ENCODE measurements at places on chromosomes 7 and 10.

DNA sequence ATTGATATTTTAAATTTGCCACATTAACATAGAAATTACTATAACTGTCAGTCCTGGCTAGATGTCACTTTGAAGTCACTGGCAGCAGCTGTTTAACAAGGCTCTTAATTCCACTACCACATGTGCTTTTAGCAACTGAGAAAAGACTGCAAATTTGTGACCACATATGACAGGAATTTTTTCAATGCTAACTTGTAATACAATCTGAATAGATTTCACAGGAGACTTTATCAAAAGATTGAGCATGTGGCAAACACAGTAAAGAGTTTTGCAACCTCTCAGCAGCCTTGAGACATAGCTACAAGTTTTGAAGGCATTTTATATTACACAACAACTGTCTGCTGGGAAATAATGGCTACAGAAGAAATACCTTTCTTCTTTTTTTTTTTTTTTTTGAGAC lies 73.0 kb downstream of the MICU1 start:
- no peaks in the 10 kb centered on the region for H3K4me1 ChIP-seq
- no peak overlapping the region for H3K4me3 ChIP-seq
- no peaks in the 10 kb centered on the region for H3K27me3 ChIP-seq

- H3K4me3 ChIP-seq, result no peak overlapping the region
- H3K4me1 ChIP-seq, result no peaks in the 10 kb centered on the region
- no peak for DNase-seq
Measured at GRCh38 chr7:95578299-95578855, 17.9 kb downstream of the PDK4 start.

DNA sequence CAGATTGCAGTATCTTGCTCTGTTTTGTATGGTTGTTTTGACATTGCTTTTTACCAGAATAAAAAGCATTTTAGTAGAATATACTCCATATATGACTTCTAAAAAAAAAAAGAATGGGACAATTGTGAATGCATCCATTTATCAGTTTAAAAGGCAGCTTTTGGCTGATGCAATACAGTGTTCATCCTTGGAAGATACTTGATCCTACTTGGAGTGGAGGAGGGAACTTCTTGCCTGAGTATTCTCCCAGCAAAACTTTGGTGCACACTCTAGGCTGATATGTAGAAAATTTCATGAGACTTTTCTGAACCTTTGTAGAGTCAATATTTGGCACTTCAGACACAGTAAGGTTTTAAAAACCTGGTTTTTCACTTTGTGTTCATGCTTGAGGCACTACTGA lies 40.2 kb downstream of the WDR11 start:
- H3K4me3 ChIP-seq, result no peak overlapping the region
- DNase-seq, result no peak
- H3K36me3 ChIP-seq, result peaks cover 44% of the 10 kb centered on the region
- no peak overlapping the region for H3K27ac ChIP-seq
- no peaks in the 10 kb centered on the region for H3K4me1 ChIP-seq
- H3K27me3 ChIP-seq, result no peaks in the 10 kb centered on the region

DNA sequence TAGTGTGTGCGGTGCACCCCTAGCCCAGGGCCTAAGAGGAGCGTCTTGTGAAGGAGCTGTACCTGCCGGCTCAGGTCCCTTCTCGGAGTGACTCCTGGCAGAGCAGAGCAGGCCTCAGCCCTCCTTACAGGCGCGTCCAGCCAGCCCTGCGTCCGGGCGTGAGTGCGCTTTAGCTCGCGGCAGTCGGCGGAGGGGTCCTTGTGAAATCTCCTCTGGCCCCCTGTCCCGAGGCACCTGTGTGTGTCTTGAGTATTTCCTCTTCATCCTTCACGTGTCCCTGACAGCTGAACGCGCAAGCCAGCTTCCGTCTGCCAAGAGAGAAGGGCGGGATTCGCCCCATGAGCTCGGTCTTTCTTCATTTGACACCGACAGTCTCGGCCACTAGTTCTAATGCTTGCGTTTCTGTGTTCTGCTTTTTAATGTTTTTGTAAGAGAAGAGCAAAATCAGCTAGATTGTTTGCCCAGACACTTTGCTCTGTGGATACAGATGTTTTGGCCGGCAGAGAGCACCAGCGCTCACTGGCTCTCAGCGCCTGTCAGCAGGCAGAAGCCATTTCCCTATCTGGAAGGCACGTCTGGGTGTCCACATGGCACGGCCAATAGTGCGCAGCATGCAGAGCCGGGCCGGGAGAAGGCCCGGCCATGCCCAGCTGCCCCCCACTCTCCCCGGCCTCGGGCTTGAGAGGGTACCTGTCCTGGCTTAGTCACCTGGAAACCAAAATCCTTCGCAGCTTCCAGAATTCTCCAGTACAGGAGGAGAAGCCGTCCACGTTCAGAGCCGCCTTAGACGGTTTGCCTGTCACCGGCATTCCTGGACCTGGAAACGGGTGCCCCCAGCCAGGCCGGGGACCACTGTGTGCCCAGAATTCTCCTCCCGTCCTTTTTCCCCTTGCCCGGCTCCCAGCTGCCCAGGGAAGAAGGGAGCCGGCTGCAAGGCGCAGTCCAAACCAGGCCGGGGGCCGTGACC lies 7.0 kb downstream of the GET4 start:
- peaks cover 27% of the 10 kb centered on the region for H3K36me3 ChIP-seq
- no peaks in the 10 kb centered on the region for H3K4me1 ChIP-seq
- H3K27ac ChIP-seq, result no peak overlapping the region

DNA sequence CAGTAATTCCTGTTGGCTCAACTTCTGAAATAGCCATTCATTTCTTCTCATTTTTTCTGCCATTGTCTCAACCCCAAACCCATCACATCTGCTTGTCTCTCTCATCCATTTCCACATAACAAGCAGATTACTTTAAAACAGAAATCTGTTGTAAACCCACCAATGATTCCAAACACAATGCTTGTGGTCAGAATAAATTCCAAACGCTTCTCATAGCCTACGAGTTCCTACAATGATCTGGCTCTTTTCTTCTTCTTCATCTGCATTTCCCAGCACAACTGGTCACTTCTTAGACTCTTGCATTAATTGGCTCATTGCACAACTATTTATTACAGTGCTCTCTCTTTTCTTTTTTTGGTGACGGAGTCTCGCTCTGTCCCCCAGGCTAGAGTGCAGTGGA lies 364.1 kb downstream of the GATA3 start:
- H3K27ac ChIP-seq, result no peak overlapping the region
- no peaks in the 10 kb centered on the region for H3K4me1 ChIP-seq
- no peaks in the 10 kb centered on the region for H3K36me3 ChIP-seq

- H3K36me3 ChIP-seq, result no peaks in the 10 kb centered on the region
- H3K4me3 ChIP-seq, result no peak overlapping the region
- H3K4me1 ChIP-seq, result no peaks in the 10 kb centered on the region
- no peaks in the 10 kb centered on the region for H3K27me3 ChIP-seq
Measured at GRCh38 chr10:26407406-26407969, 30.7 kb upstream of the APBB1IP start.

DNA sequence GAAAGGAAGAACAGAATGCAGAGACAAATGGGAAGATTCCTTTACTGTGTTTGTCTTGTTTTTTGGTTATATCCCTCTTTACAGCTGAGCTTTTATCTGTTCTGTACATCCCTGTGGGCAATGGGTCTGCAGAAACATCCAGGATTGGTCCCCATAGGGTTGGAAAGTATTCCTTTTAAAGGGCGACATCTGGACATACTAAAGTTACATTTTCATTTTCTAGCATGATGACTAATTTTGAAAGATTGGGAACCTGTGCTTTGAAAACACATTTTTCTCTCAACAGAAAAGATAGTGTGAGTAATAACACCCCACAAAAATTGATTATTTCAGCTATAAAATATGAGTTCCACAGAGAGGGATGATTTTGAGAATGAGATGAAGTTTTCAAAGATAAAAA lies 435.8 kb downstream of the GPAM start:
- H3K27ac ChIP-seq, result no peak overlapping the region
- H3K36me3 ChIP-seq, result no peaks in the 10 kb centered on the region
- H3K27me3 ChIP-seq, result no peaks in the 10 kb centered on the region
- H3K4me3 ChIP-seq, result no peak overlapping the region
- no peak for DNase-seq

DNA sequence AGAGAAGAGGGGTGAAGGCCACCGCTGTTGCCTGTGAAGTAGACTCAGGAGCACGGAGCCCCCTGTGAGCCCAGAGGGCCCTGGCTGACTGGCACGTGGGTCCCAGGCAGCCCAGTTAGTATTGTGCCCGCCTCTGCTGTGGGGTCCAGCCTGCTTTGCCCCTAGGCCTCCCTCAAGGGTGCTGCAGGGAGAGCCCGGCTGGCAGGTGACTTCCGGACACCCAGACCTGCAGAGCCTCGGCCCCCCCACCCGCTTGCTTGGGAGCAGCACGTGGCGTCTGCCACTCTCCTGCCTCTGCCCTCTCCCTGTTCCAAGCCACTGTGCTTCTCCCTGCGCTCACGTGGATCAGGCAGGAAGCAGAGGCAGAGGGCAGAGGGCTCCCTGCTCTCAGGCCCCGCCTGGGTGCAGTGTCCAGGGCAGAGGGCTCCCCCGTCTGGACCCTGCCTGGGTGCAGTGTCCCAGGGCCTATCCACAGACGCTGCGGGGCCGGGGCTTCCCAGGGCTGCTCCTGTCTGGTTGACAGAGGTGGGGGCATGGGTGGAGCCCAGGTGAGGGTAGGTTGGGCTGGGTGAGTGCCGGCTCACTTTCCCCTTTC lies 88.4 kb downstream of the DNAJB6 start:
- no peak for DNase-seq
- H3K27me3 ChIP-seq, result no peaks in the 10 kb centered on the region
- H3K4me1 ChIP-seq, result no peaks in the 10 kb centered on the region
- no peaks in the 10 kb centered on the region for H3K36me3 ChIP-seq

DNA sequence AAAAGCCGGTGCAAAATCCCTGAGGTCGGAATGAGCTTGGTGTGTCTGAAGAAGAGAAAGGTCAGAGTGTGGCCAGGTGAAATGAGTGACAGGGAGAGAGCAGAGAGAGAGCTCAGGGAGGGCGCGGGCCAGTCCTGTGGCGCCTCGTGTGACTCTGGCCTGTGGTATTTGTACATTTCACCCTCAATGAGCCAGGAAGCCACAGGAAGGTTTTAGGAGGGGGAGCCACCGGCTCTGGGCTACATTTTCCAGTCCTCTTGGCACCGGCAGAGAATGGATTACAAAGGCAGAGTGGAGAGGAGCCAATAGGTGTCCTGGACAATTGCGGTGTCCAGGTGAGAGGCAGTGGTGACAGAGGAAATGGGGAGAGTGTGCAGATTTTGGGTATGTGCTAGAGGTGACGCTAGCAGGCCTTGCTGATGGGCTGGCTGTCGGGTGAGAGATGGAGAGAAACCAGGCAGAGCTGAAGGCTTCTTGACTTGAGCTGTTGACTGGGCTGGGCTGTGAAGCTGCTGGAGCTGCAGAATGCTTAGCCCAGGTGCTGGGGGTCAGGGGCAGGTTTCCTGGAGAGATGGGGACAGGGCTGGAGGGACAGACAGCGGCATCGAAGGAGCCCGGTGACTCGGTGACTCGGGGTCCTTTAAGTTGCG lies 38.1 kb downstream of the COL13A1 start:
- no peaks in the 10 kb centered on the region for H3K4me1 ChIP-seq
- H3K27me3 ChIP-seq, result no peaks in the 10 kb centered on the region

- peaks cover 20% of the 10 kb centered on the region for H3K4me1 ChIP-seq
- no peak for DNase-seq
- no peaks in the 10 kb centered on the region for H3K36me3 ChIP-seq
- peak overlapping the region; percentile 46 for H3K4me3 ChIP-seq
Measured at GRCh38 chr7:100894860-100895700, 608 bp downstream of the ACHE start.

DNA sequence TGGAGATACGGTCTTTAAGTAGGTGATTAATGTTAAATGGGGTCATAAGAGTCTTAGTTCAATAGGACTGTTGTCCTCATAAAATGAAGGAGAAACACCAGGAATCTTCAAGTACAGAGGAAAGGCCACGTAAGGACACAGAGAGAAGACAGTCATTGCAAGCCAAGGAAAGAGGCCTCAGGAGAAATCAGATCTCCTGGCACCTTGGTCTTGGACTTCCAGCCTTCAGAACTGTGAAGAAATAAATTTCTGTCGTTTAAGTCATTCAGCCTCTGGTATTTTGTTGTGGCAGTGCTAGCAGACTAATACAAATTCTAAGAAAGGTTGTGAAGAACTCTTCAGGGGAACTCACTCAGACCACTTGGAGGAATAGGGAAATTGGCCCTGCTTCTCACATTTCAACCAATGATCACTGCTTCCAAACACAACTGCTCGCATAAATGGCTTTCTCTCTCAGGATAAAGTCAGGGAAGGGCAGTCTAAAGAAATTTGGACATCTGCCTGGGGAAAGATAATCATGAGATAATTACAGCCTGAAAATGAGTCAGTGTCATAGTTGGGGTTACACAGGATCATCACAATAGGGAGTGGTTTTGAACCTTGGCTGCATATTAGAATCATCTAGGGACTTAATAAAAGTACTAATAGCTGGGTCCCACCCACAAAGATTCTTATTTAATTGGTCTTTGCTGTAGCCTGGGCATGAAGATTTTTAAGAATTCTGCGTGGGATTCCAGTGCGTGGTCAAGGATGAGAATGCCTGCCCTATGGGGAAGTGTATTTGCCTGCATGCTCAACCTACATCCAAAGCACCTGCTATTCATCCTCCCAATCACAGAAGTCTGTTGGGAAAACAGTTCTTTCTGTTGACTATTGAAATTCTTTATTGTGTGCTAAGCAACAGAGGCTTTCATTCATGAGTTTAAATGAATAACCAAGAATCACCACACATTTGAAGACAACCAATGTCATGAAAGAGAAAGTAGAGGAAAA lies 310.6 kb upstream of the PLXDC2 start:
- H3K27me3 ChIP-seq, result no peaks in the 10 kb centered on the region
- H3K4me3 ChIP-seq, result no peak overlapping the region
- no peaks in the 10 kb centered on the region for H3K4me1 ChIP-seq
- H3K36me3 ChIP-seq, result no peaks in the 10 kb centered on the region
- H3K27ac ChIP-seq, result no peak overlapping the region

GRCh38 chr7:155741082-155741481 lies 71.2 kb downstream of the SHH start:
- no peak overlapping the region for H3K4me3 ChIP-seq
- DNase-seq, result no peak
- no peaks in the 10 kb centered on the region for H3K4me1 ChIP-seq
- H3K27ac ChIP-seq, result no peak overlapping the region
- no peaks in the 10 kb centered on the region for H3K27me3 ChIP-seq

- no peaks in the 10 kb centered on the region for H3K36me3 ChIP-seq
- no peak for DNase-seq
- H3K27me3 ChIP-seq, result no peaks in the 10 kb centered on the region
- H3K27ac ChIP-seq, result no peak overlapping the region
Measured at GRCh38 chr7:150431839-150432658, 18.4 kb upstream of the GIMAP8 start.

GRCh38 chr10:24128066-24128730 lies 80.7 kb upstream of the KIAA1217 start:
- no peak overlapping the region for H3K27ac ChIP-seq
- H3K4me1 ChIP-seq, result no peaks in the 10 kb centered on the region
- no peak overlapping the region for H3K4me3 ChIP-seq
- no peaks in the 10 kb centered on the region for H3K27me3 ChIP-seq
- no peak for DNase-seq

GRCh38 chr7:29039821-29040578 lies 81.9 kb upstream of the TRIL start:
- no peaks in the 10 kb centered on the region for H3K4me1 ChIP-seq
- no peak overlapping the region for H3K27ac ChIP-seq
- H3K36me3 ChIP-seq, result no peaks in the 10 kb centered on the region
- no peak for DNase-seq
- no peaks in the 10 kb centered on the region for H3K27me3 ChIP-seq
